ENCODE measurements at places on chromosomes 2 and 18.

DNA sequence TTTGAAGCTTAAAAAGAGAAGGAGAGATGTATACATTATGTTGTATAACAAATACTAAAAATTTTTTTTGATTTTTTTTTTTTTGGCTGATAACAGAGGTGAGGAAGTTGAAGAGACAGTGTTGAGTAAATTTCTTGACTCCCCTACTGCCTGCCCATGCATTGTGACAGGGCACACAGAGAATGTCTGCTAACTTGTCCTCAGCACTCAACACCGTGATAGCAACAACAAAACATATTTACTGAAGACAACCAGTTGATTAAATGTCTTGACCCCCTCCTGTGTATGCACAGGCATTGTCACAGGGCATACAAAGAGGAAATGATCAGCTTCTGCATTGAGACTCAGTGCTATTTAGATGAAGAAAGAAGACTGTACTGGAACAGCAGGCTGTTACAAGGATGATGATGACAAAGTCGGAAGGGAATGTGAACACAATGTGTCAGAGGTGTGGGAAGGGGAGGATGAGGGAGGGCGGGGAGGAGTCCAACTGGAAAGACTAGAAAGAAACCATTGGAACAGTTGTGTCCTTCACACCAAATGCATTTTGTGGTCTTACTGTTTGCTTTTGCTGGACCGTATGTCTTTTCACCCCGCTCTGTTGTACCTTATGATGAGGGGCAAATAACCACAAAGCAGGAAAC, 89.5 kb downstream of the CERS6 start:
- peak; percentile 88 for DNase-seq

- DNase-seq = no peak
Observed at GRCh38 chr2:232505856-232506255, 14.3 kb upstream of the PRSS56 start.

DNA sequence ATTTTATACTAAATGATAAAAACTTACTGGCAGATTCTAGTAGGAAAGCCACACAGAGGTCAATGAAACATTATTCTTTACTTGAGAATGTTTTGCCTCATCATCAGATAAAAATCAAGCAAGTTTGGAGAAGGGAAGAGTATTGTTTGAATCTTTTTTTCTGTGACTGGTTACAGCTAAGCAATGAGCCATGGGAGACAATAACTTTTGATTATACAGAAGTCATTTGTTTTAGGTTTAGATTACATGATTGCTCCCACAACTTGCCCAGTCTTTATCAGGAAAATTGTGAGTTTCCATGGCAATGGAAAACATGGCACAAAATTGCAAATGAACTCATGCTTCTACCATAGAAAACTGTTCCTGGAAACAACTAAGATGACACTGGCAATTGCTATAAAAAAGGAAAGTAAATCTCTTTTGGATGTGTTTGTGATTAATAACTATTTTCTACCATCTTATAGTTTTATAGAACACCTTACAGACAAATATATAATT, 476.8 kb downstream of the MBD2 start:
- DNase-seq = no peak

DNA sequence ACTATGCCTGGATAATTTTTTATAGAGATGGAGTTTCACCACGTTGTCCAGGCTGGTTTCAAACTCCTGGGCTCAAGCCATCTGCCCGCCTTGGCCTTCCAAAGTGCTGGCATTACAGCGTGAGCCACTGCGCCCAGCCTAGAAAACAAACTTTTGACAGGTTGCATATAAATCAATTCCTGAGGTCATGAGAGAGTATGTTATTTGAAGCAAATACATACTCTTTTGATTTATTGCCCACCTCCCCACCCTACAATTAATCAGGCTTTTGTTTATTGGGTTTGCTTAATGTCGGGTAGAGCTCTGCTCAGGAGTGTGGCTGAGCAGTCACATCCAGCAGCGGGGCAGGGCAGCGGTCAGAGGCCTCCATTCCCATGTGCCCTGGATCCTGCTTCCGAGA, 37.9 kb upstream of the ASB1 start:
- no peak for DNase-seq

- no peak for DNase-seq
Observed at GRCh38 chr18:14974088-14974487, 226.1 kb downstream of the ANKRD30B start.

DNA sequence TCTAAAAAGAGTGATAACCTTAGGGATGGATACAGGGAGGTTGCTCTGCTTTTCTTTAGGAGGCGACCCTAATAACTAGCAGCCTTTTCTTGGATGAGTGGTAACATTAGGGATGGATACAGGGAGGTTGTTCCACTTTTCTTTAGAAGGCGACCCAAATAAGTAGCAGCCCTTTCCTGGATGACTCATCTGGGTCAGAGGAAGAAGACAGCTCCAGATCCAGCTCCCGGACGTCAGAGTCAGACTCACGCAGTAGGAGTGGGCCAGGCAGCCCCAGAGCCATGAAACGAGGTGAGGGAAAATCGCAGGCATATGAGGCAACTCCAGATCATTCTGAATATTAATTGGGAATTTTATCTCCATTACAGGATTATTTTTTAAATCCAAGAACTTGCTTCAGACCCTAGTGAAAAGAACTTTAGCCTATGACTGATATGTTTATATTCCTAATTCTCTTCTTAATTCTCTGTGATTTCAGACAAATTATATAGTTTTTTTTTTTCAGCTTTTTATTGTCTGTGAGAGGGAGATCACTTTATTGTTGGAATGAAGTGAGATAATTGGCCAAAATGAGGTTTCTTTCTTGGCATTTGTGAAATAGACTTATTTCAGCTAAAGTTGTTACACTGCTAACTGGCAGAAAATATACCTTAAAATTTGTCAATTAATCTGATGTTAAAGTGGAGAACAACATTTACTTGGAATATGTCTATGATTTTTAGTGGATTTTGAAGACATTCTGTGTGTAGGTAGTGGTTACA, 31.2 kb upstream of the C1GALT1C1L start:
- DNase-seq = peak; percentile 91

GRCh38 chr2:47815764-47816163, 32.8 kb downstream of the MSH6 start:
- no peak for DNase-seq

DNA sequence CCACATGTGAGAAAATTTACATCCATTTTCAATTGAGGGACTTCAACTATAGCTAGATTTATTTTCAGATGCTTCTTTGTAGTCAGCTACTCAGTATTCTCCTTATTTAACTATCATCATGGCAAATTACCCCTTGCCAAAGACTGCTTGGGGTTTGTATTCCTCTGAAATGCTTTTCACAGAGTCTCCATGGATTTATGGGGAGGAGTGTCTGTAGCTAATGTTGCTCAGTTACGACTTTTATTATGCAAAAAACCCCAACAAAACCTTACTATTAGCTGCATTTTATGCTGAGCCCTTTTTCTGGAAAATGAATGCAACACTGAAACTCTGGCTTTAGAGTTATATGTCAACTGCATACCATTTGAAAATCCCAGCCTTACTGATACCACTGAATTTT, 78.6 kb downstream of the RFTN2 start:
- DNase-seq = no peak

GRCh38 chr2:230830428-230830827, 34.3 kb upstream of the ITM2C start:
- no peak for DNase-seq

DNA sequence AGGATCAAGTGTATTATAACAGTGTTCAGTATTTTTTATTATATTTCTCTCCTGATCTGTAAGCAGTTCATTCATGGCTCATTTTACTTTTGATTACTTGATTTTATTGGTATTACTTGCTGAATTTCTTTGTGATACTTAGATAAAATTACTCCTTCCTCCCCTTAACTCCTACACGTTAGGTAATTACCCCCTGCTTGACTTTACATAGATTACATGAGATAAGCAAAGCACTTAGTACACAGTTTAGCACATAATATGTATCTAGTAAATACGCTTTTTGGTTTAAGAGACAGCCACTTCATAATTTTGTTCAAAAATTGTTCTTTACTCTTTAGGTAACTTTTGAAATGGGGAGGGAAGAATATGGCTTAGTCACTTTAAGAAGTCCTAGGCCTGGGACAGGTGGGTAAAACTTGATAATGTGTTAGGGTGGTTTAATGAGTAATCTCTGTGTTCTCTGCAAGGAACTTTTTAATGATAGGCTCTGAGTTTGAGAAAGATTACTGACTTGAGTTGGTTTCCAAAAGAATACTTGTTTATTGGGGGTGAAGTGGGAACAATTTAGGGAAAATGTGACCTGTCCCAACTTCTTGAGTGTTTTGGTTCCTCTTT, 80.9 kb downstream of the NCOA1 start:
- DNase-seq = no peak

- DNase-seq = peak; percentile 67
Observed at GRCh38 chr2:202278944-202279343, 13.4 kb downstream of the NOP58 start.

DNA sequence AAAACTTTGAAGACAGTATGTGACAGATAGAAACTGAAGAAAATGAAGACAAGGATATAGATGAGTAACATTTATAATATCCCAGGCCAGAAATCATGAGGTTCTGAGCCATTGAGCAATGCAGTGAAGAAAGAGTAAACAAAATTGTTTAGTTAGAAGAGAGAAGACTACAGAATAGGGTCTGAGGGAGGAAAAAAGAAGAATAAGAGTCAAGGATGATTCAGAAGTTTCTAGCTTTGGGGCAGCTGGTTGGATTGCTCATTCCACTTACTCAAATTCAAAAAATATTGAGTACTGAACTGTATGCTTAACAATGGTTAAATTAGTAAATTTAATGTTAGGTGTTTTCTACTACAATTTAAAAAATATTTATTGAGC, 155.0 kb upstream of the OTX1 start:
- DNase-seq = no peak

- DNase-seq = no peak
Observed at GRCh38 chr2:212078103-212078502, 460.5 kb downstream of the ERBB4 start.

DNA sequence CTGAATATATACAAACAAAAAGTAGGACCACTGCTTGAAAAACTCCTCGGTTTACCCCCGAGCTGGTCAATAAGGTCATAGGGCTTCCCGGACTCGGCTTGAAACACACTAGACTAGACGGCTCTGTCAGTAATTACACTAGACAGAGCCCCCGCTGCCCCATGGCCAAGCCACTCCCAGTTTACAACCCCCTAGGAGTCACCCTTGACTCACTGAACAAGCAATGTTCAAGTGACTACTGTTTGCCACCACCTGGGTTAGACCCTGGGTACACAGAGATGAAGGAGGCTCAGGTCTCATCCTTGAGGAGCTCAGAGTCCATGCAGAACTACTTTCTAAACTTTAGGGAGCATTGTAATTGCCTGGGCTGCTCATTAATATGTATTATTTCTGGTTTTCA, 13.7 kb upstream of the PRELID3A start:
- DNase-seq = no peak

- DNase-seq = no peak
Observed at GRCh38 chr2:157508676-157509075, 64.8 kb upstream of the CYTIP start.

GRCh38 chr18:2087877-2088673, 483.2 kb downstream of the METTL4 start:
- DNase-seq = no peak

DNA sequence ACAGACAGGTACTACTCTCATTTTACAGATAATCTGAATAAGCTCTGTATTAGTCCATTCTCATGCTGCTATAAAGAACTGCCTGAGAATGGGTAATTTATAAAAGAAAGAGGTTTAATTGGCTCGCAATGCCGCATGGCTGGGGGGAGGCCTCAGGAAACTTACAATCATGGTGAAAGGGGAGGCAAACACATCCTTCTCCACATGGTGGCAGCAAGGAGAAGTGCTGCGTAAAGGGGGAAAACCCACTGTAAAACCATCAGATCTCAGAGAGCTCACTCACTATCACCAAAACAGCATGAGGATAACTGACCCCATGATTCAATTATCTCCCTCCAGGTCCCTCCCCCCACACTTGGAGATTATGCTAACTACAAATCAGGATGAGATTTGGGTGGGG, 254.4 kb downstream of the KCNE4 start:
- DNase-seq = peak; percentile 52

DNA sequence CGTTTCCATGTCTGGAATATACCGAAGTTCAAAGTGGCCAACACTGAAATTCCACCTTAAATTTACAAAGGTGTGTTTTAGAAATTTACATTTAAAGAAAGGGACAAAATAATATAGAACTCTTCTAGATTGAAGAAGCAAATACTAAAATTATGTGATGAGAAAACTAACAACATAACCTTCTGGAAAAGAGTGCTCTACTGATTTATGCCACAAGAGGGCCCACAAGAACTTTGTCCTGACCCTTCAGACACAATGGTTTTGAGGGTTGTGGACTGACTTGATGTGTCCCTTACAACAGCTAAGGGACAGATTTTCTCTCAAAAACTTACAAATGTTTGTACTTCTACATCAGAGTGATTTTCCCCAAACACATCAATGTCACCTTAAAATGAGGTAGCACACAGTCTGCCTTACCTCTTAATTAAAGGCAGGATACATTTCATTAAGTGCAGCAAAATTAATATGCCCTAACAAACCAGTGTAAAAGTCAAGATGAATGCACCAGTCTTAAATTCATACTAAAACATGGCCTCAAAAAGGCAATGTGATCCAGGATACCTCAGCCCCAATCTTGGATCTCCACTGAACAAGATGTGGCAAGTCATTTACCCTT, 36.2 kb downstream of the EIF2AK3 start:
- DNase-seq = peak; percentile 51

DNA sequence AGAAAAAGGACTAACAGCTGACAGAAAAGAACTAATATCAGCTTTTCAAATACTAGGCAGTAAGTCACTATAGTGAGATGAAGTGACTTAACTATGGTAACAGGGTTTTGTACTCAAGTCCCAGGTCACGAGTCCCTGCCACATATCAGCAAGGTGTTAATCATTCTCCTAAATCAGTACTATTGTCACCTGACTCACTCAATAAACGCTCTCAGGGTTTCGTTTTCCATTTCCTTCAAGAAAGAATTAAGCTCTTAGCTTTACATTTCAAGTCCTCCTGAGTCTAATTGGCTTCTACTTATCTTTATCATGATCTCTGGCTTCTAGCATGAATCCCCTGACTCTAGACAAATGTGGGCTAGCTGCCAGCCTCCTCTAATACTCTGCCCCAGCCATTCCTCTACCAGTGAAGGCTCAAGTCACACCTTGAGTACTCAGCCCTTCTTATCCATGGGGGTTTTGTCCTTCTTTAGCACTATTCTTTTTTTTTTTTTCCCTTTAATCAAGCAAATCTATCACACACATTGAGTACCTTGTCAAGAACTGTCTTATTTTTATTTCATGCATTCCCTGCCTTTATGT, 20.0 kb downstream of the BUB1 start:
- DNase-seq = no peak

DNA sequence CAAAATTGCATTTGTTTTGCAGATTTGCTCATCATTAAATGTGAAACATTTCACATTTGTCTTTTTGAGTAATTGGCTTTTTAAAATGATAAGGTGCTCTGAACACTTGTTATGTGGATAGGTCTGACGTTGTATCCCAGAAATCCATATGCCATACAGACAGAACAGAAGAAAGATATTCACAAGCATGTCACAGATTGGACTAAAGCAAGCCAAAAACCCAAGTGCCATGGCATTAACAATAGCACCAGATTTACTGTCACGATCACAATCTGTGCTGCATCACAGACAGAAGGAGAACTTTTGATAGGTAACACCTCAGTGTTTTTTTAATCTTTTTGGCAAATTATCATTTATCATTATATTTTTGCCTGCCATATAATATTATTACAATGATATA, 272.6 kb downstream of the ARHGAP15 start:
- no peak for DNase-seq
